ENCODE measurements at places on chromosomes 4 and X.

- no peak for DNase-seq
These were observed 3.5 kb upstream of the SAP30 start for GRCh38 chr4:173367285-173367684.

- no peak for DNase-seq
These were observed 302.3 kb downstream of the DCHS2 start for GRCh38 chr4:154189346-154189745.

DNA sequence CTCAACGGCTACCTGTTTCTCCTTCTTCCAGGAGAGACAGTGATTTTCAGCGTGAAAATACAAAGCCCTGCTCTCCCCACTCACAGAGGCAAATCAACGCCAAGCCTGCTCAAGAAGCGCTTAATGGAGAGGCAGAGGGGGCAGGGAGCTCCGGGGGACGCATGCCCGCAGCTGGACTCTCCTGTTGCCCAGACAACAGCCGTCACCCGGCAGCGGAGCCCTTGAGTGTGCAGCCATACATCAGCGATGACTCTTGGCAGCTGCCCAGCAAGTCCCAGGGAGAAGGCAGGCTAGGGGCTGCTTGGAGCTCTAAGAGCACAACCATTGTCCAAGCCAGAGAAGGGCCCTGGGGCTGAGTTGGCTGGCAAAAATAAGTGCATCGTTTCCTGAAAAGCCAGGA lies 71.0 kb upstream of the AFAP1 start:
- DNase-seq: no peak

DNA sequence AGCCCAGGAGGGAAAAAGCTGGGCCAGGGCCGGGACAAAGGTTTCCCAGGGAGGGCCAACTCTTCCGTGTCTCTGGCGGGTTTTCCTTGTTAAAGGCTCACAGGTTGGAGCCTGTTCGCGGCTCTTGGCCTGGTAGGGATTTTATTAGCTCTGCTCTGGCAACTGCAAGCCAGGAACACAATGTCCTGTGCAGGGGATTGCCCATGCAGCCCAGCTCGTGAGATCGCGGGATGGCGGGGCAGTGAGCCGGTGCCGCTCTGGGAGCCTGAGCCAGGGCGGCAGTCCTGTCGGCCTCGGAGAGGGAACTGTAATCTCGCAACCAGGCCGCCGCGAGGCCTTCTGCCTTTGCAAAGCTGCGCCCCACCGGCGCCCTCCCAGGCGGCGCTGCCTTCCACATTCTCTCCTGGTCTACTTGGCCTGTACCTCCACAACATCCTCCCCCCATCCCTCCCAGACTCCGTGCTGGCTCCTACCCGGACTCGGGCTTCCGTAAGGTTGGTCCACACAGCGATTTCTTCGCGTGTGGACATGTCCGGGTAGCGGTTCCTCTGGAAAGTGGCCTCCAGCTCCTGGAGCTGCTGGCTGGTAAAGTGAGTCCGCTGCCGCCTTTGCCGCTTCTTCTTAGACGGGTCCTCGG lies 2.1 kb downstream of the PITX2 start:
- no peak for DNase-seq

- DNase-seq: no peak
These were observed 27.5 kb upstream of the PLS3 start for GRCh38 chrX:115533485-115533884.

DNA sequence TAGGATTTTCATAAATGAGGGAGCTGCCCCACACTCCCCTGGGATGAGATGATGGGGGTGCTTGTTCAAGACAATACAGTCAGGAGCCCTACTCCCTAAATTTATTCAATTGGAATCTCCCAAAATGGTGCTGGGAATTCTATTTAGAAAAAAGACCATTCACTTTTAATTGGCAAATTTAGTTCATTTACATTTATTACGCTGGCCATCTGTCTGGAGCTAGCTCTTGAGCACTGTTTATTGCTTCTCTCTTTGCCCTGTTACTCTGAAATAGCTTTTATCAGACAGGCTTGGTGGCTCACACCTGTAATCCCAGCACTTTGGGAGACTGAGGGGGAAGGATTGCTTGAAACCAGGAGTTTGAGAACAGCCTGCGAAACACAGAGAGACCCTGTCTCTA lies 2.0 kb upstream of the ARSD start:
- no peak for DNase-seq

- no peak for DNase-seq
These were observed 44.9 kb downstream of the NAT8L start for GRCh38 chr4:2103843-2104547.

DNA sequence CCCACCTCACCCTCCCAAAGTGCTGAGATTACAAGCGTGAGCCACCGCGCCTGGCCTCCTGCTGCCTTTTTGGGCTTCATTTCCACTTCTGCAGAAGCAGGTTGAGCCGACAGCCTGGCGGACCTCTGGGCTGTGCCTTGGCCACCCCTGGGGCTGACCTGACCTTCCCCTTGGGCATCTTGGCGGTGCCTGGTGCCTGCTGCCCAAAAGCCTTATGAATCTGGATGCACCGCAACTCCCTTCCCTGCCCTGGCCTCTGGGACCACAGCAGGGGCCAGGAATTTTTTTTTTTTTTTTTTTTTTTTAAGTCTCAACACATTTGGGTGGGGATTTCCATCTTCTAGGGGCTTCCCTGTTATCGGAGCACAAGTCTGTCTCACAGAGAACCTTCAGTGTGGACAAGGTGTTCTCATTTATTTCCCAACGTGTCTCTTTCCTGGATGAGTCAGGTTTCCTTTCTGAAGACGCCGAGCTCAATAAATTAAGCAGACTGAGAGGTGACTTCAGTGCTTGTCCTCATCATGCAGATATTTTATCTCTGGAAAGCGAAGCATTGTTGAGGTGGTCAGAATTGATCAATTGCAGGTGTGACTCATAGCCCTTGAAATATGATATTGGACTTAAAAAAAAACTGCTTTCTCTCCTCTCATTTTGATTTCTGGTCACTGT lies 79.7 kb downstream of the SHROOM2 start:
- DNase-seq: no peak

DNA sequence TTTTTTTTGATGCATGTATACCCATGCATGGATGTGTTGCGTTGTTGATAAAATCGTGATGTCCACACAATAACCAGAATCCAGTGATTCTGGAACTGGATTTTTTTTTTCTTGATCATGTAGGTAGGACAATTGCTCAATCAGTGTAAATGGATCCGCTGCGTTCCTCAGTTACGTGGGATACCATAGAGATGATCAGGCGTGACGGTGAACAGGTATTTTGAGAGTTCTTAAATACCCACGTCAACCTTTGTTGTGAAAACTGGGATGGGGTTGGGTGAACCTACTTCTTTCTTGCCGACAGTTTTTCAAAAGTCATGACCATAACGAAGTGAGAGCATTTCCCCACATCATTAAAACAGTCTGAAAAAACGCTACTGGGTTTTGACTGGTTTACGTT lies 913 bp upstream of the SMIM10L2A start:
- no peak for DNase-seq

GRCh38 chrX:132631579-132632232 lies 142.9 kb upstream of the MBNL3 start:
- no peak for DNase-seq

- no peak for DNase-seq
These were observed 619 bp upstream of the PDK3 start for GRCh38 chrX:24464498-24464835.

DNA sequence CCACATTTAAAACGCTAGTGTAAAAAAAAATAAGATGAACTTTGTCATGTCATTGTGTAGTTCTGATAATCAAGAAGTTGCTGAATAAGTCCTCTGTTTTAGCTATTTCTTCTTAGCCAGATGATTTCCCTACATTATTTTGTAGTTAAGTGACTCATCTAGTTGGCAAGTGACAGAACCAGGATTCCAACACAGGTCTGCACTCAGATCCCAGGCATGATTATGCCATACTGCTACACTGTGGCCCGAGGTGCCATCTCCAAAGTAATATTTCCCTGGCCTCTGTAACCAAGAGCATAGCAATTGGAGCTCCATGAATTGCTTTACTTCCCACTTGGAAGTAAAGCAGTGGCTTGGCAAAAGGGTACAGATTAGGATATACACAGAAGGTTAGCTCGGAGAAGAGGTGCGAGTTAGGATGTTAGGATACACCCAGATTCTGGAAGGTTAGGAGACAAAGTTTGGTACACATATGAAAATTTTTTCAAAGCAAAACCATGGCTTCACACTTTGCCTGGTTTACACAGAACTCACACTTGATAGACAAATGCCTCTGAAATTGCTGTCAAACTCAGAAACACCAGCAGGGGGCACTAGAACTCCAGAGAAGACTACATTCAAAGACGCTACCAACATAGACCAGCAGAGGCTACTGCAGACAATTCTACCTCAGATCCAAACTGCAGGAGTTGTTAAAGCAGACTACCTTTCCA lies 41.4 kb downstream of the SRPX2 start:
- DNase-seq: peak; percentile 50

GRCh38 chrX:153642051-153642654 lies 4.8 kb upstream of the DUSP9 start:
- no peak for DNase-seq

DNA sequence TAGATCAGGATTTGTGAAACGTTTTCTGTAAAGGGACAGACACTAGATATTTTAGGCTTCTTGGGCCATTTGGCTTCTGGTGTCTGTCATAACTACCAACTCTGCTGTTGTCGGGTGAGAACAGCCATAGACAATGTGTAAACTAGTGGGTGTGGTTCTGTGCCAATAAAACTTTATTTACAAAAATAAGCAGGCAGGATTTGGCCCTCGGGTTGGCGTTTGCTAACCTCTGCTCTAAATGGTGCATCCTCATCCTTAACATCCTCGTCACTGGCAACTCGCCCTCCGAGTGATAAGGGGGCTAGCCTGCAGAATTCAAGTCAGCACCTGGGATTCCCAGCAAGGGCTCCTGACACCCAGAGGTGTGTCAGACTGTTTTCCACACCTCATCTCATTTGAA lies 105.8 kb upstream of the MSX1 start:
- no peak for DNase-seq

- DNase-seq: no peak
These were observed 119.0 kb downstream of the ANKRD50 start for GRCh38 chr4:124593494-124593893.

DNA sequence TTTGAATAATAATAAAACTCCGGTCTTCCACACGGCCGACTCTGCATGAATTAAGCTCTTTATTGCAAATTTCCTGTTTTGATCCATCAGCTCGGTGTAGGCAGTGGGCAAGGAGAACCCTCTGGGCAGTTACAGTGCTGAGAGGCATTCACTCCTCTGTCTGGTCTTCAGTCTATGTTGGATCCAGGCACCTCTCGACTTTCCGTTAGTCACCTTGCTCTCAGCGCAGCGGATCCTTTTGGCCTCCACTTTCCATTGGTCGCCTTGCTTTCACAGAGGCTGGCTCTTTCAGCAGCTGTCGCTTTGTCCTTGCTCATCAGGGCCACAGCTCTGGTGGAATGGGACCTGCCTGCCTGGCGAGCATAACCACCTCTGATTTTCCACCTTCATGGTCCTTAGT lies 52.9 kb downstream of the TRMT44 start:
- DNase-seq: no peak

- DNase-seq: no peak
These were observed 16.6 kb downstream of the DCK start for GRCh38 chr4:71009890-71010588.

DNA sequence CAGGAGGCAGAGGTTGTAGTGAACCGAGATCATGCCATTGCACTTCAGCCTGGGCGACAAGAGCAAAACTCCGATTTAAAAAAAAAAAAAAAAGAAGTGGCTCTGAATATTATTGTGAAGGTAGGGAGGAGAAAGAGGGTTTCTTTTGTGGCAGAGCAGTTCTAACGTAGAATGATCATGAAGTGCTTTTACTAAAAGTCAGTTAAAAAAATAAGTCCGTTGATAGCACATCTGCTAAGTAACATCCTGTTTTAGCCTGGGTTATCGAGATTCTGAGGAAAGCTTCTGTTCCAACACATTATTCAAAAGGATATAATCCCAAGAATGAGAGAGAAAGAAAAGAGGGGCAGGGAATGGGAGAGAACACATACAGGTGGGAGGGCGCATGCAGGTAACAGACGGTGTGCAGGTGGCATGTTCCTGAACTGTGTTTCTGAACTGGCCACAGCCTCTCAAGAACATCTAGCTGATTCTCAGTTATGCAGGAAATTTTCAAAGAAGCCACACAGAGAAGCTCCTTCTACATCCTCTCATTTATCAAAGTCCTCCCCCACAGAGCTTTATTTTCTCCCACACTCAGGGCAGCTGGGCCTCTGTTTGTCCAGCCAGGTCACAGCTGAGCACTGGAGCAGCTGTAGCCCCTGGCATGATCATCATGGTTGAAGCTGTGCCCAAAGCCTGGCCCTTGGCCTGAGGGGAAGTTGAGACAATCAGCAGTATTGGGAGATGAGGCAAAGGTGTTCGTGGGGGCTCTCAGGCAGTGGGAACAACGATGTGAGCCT lies 342.3 kb downstream of the ZNF674 start:
- DNase-seq: no peak

GRCh38 chrX:70552130-70552704 lies 107.6 kb downstream of the DLG3 start:
- no peak for DNase-seq

GRCh38 chr4:6313216-6313615 lies 43.6 kb downstream of the WFS1 start:
- DNase-seq: no peak

- no peak for DNase-seq
These were observed 12.4 kb upstream of the PITX2 start for GRCh38 chr4:110635163-110635865.

DNA sequence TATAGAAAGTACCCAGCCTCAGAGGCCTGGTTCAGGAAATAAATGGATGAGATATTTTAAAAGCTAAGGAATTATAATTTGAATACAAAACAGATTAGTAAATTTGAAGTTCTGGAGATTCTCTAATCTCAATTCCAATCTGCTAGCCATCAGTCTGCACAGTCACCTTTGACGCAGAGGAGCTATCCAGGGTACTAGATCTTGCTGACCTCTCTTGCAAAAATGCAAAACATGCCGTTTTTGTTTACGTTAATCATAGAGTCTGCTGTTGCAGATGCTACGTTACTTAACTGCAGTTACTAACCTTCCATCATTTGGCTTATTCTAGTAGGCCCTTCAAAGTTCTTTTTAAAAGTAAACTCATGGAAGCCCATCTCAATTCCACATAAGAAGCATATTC lies 10.4 kb downstream of the CCSER1 start:
- no peak for DNase-seq

DNA sequence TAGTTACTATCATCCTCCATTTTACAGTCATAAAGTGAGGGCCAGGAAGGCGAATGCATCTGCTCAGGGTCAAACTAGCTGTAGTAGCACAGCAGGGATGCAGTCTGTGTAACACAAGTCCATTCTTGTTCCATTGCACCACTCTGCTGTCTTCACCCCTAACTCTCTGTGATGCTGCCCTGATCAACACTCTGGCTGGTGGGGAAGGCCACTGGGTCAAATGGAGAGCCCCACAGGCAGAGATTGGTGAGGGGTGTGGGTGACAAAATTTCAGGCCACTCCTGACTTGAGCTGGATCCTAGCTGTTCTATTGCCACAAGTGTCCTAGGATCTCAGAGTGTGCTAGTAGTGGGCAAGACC lies 136.5 kb downstream of the PJA1 start:
- DNase-seq: no peak
